ENCODE measurements at places on chromosomes 16 and 17. TPM values are rescaled to one million over a fixed set of nuclear protein-coding genes. Genes with fewer than 3 reads are reported as not detected.

The TMEM235 gene
- 0.43 TPM for total RNA-seq

The NPIPA8 gene
- 0.31 TPM for total RNA-seq

DNA sequence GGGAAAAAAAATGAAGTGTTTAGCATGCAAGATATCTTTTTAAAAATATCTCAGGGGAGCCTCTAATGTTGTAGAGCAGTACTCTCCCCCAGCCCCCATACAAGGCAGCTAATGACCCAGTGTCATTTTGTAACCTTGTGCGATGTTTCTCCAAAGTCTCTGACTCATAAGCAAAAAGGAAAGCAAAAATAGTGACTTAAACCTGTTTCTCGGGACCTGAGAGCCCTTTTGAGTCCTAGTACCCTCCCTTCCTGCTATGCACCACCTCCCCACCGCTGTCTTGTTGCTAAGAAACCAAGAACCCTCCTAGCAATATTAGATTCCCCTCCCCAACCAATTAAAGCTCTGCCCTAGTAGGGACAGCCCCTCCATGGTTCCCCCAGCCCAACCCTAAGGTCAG, 2.8 kb downstream of the MYCBPAP start:
- no peak for DNase-seq
- H3K27ac ChIP-seq, result peak overlapping the region; percentile 96
- no peaks in the 10 kb centered on the region for H3K36me3 ChIP-seq
- H3K4me3 ChIP-seq, result peak overlapping the region; percentile 79
- peaks cover 44% of the 10 kb centered on the region for H3K4me1 ChIP-seq

GRCh38 chr17:47872019-47872650, 21.2 kb upstream of the SP6 start:
- no peak overlapping the region for H3K27ac ChIP-seq
- no peak for DNase-seq
- H3K4me1 ChIP-seq, result peaks cover 8% of the 10 kb centered on the region

GRCh38 chr16:4370570-4371356, 885 bp upstream of the VASN start:
- H3K36me3 ChIP-seq, result no peaks in the 10 kb centered on the region
- peak overlapping the region; percentile 79 for H3K4me3 ChIP-seq
- peaks cover 15% of the 10 kb centered on the region for H3K4me1 ChIP-seq
- H3K27ac ChIP-seq, result peak overlapping the region; percentile 39
- no peaks in the 10 kb centered on the region for H3K27me3 ChIP-seq
- no peak for DNase-seq

The ATP1B2 gene
- total RNA-seq, result 4.8 TPM

- no peaks in the 10 kb centered on the region for H3K36me3 ChIP-seq
- no peaks in the 10 kb centered on the region for H3K27me3 ChIP-seq
- no peak overlapping the region for H3K27ac ChIP-seq
- no peak for DNase-seq
Measured at GRCh38 chr17:17035490-17035889, 6.8 kb upstream of the MPRIP start.

- H3K27me3 ChIP-seq, result no peaks in the 10 kb centered on the region
- H3K27ac ChIP-seq, result peak overlapping the region; percentile 95
- H3K4me3 ChIP-seq, result peak overlapping the region; percentile 79
- DNase-seq, result no peak
- H3K36me3 ChIP-seq, result no peaks in the 10 kb centered on the region
Measured at GRCh38 chr16:85363881-85364280, 249.2 kb upstream of the GSE1 start.

DNA sequence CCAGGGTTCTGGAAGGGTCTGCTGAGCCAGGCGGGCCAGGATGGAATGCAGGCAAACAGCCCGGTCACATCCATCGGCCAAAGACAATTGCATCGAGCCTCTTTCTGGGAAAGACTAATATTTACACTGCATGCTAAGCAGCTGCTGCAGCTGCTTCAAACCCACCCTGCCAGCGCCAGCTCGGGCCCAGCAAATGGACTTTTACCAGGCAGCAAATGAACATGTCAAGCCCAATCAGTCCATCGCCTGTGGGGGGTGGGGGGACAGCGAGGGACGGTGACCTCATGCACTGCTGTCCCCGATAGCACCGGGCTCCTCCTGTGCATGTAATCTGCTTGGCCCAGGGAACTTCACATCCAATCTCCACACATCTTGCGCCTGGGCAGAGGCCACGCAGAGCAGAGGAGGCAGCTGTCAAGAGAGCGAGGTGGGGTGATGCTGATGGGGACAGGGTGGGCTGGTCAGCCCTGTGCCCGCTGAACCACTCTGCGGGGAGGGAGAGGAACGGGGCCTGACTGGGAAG, 39.4 kb upstream of the CDH5 start:
- peaks cover 6% of the 10 kb centered on the region for H3K27me3 ChIP-seq
- H3K4me3 ChIP-seq, result no peak overlapping the region
- no peaks in the 10 kb centered on the region for H3K36me3 ChIP-seq
- DNase-seq, result no peak
- peak overlapping the region; percentile 71 for H3K27ac ChIP-seq
- H3K4me1 ChIP-seq, result peaks cover 19% of the 10 kb centered on the region

- peaks cover 7% of the 10 kb centered on the region for H3K27me3 ChIP-seq
- H3K4me3 ChIP-seq, result no peak overlapping the region
- no peak overlapping the region for H3K27ac ChIP-seq
- H3K4me1 ChIP-seq, result no peaks in the 10 kb centered on the region
Measured at GRCh38 chr17:70892527-70892926, 723.2 kb downstream of the KCNJ2 start.

The GHDC gene
- 6.4 TPM for total RNA-seq

GRCh38 chr17:68511254-68511670, 968 bp upstream of the PRKAR1A start:
- H3K36me3 ChIP-seq, result peaks cover 11% of the 10 kb centered on the region
- DNase-seq, result no peak
- H3K27ac ChIP-seq, result peak overlapping the region; percentile 100
- H3K4me3 ChIP-seq, result peak overlapping the region; percentile 93
- peaks cover 40% of the 10 kb centered on the region for H3K4me1 ChIP-seq

The MT1H gene
- total RNA-seq, result 2.4 TPM

The DNAI2 gene
- total RNA-seq, result 0.87 TPM

- peaks cover 7% of the 10 kb centered on the region for H3K36me3 ChIP-seq
- H3K27me3 ChIP-seq, result no peaks in the 10 kb centered on the region
- H3K27ac ChIP-seq, result no peak overlapping the region
- DNase-seq, result no peak
- peaks cover 10% of the 10 kb centered on the region for H3K4me1 ChIP-seq
- no peak overlapping the region for H3K4me3 ChIP-seq
Measured at GRCh38 chr17:80874866-80875445, 116.7 kb upstream of the CHMP6 start.

GRCh38 chr16:57527027-57527426, 9.3 kb downstream of the CCDC102A start:
- H3K4me3 ChIP-seq, result no peak overlapping the region
- DNase-seq, result no peak
- no peak overlapping the region for H3K27ac ChIP-seq
- H3K4me1 ChIP-seq, result peaks cover 18% of the 10 kb centered on the region
- H3K36me3 ChIP-seq, result no peaks in the 10 kb centered on the region
- H3K27me3 ChIP-seq, result peaks cover 31% of the 10 kb centered on the region

The LRRC46 gene
- 0.64 TPM for total RNA-seq

The CES1 gene
- 2.1 TPM for total RNA-seq

GRCh38 chr16:2774161-2774891, 2.8 kb downstream of the ELOB start:
- no peak for DNase-seq
- peaks cover 3% of the 10 kb centered on the region for H3K27me3 ChIP-seq
- peak overlapping the region; percentile 29 for H3K27ac ChIP-seq
- peaks cover 14% of the 10 kb centered on the region for H3K36me3 ChIP-seq

DNA sequence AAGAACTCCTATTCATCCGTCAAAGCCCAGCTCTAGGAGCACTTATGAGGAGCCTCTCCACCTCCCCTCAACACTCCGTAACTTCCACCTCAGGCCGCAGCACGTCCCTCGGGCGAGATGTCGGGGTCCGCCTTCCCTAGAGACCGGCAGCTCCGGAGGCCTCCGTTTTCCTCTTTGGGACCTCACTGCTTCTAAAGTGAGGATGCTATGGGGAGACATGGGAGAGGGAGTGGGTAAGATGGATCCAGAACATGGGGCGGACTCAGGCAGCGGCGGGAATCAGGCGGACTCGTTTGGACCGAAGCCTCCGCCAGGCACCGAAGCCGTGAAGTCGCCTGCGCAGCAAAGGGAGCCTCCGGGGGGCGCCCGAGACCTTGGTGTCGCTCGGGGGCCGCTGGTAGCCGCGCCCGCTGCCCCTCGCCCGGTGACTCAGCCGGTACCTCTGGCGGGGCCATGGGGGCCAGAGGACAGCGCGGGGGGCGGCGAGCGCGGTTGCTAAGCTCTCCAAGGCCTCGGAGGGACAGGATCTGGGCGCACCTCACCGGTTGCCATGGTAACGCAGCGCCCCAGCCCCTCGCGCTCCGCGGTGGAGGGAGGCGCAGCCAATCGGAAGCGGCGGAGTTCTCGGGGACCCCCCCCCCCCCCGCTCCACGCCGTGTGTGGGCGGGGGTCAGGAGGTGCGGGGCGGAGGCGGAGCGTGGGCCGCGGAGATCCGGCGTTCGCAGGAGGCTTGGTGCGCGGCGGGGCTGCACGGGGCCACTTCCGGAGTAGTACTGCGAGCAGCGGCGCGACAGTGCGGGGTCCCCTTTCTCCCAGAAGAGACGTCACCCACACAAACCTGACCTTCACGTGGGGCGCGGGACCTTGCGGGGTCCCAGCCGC, 1.3 kb upstream of the HIC1 start:
- peak overlapping the region; percentile 87 for H3K4me3 ChIP-seq
- DNase-seq, result no peak
- H3K36me3 ChIP-seq, result no peaks in the 10 kb centered on the region
- peak overlapping the region; percentile 88 for H3K27ac ChIP-seq
- peaks cover 13% of the 10 kb centered on the region for H3K4me1 ChIP-seq
- peaks cover 34% of the 10 kb centered on the region for H3K27me3 ChIP-seq

DNA sequence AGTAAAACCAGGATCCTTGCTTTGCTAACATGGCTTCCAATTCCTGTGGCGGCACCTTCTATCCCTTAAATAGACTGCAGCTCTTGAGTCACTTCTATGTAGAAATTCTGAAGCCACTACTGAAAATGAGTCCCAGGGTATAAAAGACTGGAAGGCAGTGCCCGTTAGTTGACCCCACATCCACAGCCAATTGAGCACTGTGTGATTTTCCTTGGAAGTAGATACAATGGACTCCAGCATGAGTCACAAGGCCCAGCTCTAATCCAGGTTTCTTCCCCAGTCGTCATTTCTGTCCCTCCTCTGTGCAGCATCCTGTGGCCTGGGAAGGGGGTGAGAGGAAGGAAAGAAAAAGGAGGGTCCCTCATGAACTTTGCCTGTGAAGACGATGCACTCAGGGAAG, 69.5 kb downstream of the HLF start:
- no peak for DNase-seq
- H3K27ac ChIP-seq, result peak overlapping the region; percentile 47
- H3K4me1 ChIP-seq, result peaks cover 29% of the 10 kb centered on the region
- peaks cover 3% of the 10 kb centered on the region for H3K27me3 ChIP-seq
- no peaks in the 10 kb centered on the region for H3K36me3 ChIP-seq
- peak overlapping the region; percentile 20 for H3K4me3 ChIP-seq

DNA sequence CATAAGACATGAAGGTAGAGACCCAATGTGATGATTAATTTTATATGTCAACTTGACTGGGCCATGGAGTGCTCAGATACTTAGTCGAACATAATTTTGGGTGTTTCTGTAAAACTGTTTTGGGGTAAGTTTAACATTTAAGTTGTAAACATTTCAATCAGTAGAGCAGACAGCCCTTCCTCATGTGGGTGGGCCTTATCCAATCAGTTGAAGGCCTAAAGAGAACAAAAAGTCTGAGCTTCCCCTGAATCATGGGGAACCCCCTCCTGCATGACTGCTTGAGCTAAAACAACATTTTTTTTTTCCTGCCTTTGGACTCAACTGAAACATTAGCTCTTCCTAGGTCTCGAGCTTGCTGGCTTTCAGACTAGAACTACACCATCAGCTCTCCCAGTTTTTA, 327.3 kb upstream of the SOX9 start:
- no peak overlapping the region for H3K27ac ChIP-seq
- no peak overlapping the region for H3K4me3 ChIP-seq
- H3K36me3 ChIP-seq, result no peaks in the 10 kb centered on the region
- H3K27me3 ChIP-seq, result peaks cover 9% of the 10 kb centered on the region

The MYO15A gene
- total RNA-seq, result 1.8 TPM

The NHERF2 gene
- total RNA-seq, result 23.4 TPM

The HOXB4 gene
- 14.8 TPM for total RNA-seq

The ZMYND15 gene
- total RNA-seq, result 0.70 TPM
